Thymus (tissue), 14 donors: ENCODE measurements at places on chromosomes 11 and 22.

GRCh38 chr11:113568566-113568965, 93.4 kb upstream of the DRD2 start:
- no peak for DNase-seq

- DNase-seq, result no peak
Measured at GRCh38 chr22:39744353-39744752, 149.2 kb downstream of the ENTHD1 start.

- DNase-seq, result no peak
Measured at GRCh38 chr11:45844822-45845578, 2.3 kb upstream of the CRY2 start.

- no peak for DNase-seq
Measured at GRCh38 chr11:44920451-44920850, 30.2 kb downstream of the TP53I11 start.

GRCh38 chr11:120972621-120973020, 51.3 kb upstream of the TBCEL start:
- no peak for DNase-seq

- no peak for DNase-seq
Measured at GRCh38 chr22:37985050-37985585, 763 bp upstream of the SOX10 start.

GRCh38 chr11:28919194-28919593, 811.0 kb downstream of the METTL15 start:
- DNase-seq, result no peak

GRCh38 chr11:91986218-91986617, 238.4 kb upstream of the FAT3 start:
- no peak for DNase-seq

DNA sequence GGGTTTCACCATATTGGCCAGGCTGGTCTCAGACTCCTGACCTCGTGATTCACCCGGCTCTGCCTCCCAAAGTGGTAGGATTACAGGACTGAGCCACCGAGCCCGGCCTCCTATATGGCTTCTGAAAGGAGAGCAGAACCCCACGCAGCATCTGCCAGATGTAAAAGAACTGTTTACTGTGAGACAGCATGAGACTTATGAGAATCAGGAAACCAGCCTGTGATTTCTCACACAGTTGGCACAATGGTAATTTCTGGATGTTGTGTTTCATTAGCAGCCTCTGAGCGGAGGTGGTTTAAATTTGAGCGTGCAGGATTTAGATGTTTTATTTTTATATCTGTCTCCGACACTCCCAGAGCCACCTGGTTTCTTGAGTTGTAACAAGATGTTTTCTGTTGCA, 33.8 kb downstream of the CEP164 start:
- DNase-seq, result no peak
